Chondrocyte (in vitro differentiated cells): ENCODE measurements at places on chromosomes 5 and 9. TPM values are rescaled to one million over a fixed set of nuclear protein-coding genes. Genes with fewer than 3 reads are reported as not detected.

GRM6 gene
- total RNA-seq = not detected in 3 replicates

FOXI1 gene
- total RNA-seq = not detected in 3 replicates

FAM221B gene
- not detected in 3 replicates for total RNA-seq

CYFIP2 gene
- 15.7 to 39.6 TPM (median 37.4 TPM) in 3 replicates for total RNA-seq

DNA sequence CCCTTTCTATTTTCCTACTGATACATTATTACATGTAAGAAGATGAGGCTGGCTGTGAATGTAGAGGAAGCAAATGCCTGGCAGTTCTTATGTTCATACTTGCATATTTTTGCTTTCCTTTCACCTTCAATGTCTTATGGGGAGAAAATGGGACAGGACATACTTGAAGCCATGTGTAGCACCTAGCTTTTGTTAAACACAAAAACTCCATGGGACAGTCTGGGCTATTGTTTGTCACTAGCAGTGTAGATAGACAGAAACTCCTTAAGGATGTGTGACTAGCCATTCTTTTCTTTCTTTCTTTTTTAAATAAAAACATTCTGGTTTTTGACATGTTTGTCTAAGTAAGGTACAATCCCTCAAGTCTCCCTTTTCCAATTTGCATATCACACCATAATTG is 122.7 kb downstream of the ARL15 start:
- H3K4me3 ChIP-seq = no peak overlapping the region
- peaks cover 7% of the 10 kb centered on the region for H3K4me1 ChIP-seq
- no peak for DNase-seq
- H3K27ac ChIP-seq = no peak overlapping the region
- H3K36me3 ChIP-seq = no peaks in the 10 kb centered on the region
- H3K27me3 ChIP-seq = no peaks in the 10 kb centered on the region

DNA sequence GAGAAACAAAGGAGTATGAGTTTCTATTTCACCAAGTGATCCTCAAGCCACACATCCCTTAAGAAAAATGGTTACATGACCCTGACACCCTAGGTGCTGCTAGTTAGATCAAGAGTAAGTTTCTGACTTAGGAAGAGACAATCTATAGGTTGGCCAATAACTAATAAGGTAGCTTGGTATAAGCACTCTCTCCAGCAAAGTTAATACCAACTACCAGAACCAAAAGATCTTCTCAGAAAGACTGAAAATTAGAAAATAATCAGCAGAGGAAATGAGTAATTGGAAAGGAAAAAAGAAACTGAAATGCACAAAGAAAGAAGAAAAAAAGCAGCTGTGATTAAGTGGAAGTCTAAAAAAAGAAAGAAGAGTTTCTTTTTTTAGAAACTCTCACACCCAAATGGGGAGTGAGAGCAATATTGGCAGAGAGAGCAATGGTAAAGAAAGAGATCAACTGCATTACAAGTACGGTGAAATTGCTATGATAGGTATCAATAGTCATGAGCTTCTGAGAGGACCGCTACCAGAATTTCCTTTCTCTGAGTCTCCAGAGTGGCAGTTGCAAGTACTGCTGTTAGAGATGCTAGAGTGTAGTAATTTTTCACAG is 195.5 kb downstream of the TMEM167A start:
- no peak overlapping the region for H3K27ac ChIP-seq
- no peak for DNase-seq
- H3K4me1 ChIP-seq = peaks cover 19% of the 10 kb centered on the region
- no peaks in the 10 kb centered on the region for H3K27me3 ChIP-seq
- H3K36me3 ChIP-seq = peaks cover 13% of the 10 kb centered on the region
- no peak overlapping the region for H3K4me3 ChIP-seq

GRCh38 chr9:134618833-134619447 is 22.7 kb upstream of the COL5A1 start:
- DNase-seq = no peak
- peaks cover 59% of the 10 kb centered on the region for H3K4me1 ChIP-seq
- H3K27ac ChIP-seq = peak overlapping the region; percentile 12
- peaks cover 1% of the 10 kb centered on the region for H3K36me3 ChIP-seq
- no peaks in the 10 kb centered on the region for H3K27me3 ChIP-seq

DNA sequence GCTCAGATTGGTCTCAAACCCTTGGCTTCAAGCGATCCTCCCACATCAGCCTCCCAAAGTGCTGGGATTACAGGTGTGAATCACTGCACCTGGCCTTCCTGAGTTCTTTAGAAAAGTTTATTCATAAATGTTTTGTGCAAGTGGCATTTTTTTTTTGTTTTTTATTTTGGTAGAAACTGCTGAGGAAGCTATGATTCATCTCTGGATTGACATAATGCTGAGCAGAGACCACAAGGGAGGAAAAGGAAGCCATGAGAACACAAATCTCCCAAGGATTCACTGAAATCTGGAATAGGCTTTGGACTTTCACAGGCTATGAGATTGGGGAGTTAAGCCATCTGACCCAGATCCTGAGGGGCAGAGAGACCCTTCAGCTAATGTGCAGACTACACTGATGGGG is 3.4 kb upstream of the SLC46A2 start:
- peaks cover 14% of the 10 kb centered on the region for H3K4me1 ChIP-seq
- peaks cover 16% of the 10 kb centered on the region for H3K27me3 ChIP-seq
- no peak overlapping the region for H3K27ac ChIP-seq
- H3K36me3 ChIP-seq = no peaks in the 10 kb centered on the region
